Naive B cell (primary cell): ENCODE measurements at places on chromosomes 3 and 15. TPM values are rescaled to one million over a fixed set of nuclear protein-coding genes. Genes with fewer than 3 reads are reported as not detected.

Gene SUCNR1
- polyA plus RNA-seq, result not detected

Gene PIK3CA
- 24.1 TPM for polyA plus RNA-seq

Gene MYH15
- not detected for polyA plus RNA-seq

Gene SCN11A
- polyA plus RNA-seq, result not detected

Gene IL17RE
- not detected for polyA plus RNA-seq

Gene HIGD1A
- polyA plus RNA-seq, result 61.5 TPM

Gene SLC2A2
- not detected for polyA plus RNA-seq

Gene GPR149
- not detected for polyA plus RNA-seq

Gene ACAN
- polyA plus RNA-seq, result not detected

Gene LRRC31
- polyA plus RNA-seq, result not detected

Gene BFSP2
- 0.94 TPM for polyA plus RNA-seq

Gene ITPKA
- not detected for polyA plus RNA-seq

Gene KLHDC8B
- not detected for polyA plus RNA-seq

Gene CCDC54
- polyA plus RNA-seq, result not detected
